GM20000 (cell line): ENCODE measurements at places on chromosomes 5 and 9.
A peak's percentile ranks its signal among the peaks of the same experiment; 100 is the strongest.

- DNase-seq, result no peak
Observed at GRCh38 chr9:95666096-95666784, 149.5 kb upstream of the PTCH1 start.

DNA sequence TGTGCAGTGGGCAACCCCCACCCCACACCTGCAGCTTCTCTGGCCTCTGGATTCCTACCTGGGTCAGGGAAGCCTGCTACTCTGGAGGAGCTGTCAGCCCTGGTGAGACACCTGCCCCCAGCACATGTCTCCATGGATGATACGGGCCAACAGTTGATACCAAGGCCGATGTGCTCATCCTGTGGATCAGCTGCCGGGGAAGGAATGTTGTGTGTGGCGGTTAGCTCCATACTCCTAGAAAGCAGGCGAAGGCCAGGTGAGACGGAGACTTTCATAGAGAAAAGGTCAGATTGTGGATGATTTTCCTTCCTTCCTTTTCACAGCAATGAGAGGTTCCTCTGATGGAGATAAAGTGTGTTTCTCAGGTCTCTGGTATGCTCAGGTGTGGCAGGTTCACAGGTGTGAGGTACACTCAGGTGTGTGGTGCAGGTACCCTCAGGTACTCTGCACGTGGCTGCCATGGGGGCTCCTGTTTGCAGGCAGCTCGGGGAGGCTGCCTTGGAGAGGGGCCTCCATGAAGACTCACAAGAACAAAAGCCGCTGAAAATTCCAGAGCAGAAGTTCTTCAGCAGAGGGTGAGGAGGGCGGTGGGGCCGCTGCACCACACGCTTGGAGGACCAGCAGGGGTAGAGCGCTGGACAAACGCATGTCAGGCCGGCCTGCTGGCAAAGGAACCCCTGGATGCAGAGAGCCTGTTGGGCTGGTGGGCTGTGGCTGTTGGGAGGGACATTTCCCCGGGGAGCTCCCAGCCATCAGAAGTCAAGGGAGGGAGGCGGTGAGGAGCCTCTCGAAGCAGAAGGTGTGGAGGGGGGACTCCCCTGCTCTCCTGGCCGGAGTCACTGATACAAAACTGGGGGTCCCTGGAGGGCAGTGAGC is 5.1 kb upstream of the AHRR start:
- no peak for DNase-seq

DNA sequence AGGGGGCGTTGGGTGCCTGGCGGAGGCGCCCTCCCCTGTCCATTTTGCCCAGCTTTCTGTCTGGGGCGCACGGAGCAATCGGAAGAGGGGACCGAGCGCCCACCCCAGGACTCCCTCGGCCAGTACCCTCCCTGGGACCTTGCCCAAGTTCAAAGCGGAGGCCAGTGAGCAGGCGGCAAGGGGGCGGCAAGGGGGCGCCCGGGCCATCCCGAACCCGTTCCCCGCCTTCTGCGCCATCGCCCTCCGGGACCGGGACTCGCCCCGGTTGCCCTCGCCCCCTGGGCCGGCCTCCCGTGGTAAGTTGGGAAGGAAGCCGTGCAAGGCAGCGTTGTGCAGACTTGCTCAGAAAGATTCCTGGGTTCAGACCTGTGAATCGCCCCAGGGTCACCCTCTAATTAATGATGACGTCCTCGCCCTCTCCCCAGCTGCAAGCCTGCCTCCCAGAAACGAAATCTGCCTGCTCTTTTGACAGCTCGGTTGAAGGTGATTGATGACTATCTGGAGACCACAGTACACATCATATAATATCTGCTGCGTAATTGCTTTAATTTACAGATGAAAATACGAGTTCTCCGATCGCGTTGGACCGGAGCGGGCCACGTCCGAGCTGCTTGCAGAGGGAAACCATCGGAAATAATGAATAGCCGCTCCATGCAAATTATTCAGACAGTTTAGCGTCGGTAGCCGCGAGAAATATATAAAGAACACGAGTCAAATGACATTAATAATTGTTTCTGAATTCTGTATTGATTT is 1.4 kb upstream of the IRX4 start:
- no peak for DNase-seq

DNA sequence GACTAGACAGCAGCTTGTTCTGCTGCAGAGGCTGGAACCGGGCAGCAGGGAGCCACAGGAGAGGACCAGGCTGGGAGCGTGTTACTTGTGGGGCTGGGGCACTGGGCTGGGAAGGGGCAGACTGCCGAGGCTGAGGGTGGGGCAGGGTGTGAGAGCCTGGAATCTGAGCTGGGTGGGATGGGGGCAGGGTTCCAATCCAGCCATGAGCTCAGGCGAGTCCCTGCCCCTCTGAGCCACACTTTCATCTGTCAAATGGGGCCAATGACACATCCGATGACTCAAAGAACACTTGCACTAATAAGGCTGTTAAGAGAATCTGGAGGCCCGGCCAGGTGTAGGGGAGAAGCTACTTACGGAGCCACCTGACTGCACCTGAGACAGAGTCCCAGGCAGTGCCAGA is 18.7 kb upstream of the WDR38 start:
- DNase-seq, result no peak

- no peak for DNase-seq
Observed at GRCh38 chr5:88230546-88231066, 38.0 kb downstream of the TMEM161B start.

GRCh38 chr5:165410476-165410875 is 1905.1 kb downstream of the MAT2B start:
- DNase-seq, result no peak

GRCh38 chr5:31382051-31382878 is 149.6 kb downstream of the DROSHA start:
- DNase-seq, result peak; percentile 21

DNA sequence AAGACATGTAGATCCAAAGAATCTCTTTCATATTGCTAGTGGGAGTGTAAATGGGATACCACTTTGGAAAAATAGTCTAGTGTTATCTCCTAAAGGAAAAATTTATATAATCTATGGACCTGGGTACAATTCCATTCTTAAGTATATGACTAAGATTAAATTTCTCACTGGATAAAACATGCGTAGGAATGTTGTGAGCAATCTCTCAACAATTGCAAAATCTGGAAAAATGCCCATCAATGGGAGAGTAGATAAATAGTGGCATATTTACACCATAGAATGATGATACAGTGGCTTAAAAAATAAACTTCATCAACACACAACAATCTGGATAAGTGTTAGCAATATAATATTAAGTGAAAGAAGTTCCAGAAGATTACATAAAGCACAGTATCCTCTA is 469.5 kb downstream of the MAN2A1 start:
- no peak for DNase-seq

- no peak for DNase-seq
Observed at GRCh38 chr5:128644863-128645262, 106.8 kb upstream of the FBN2 start.

GRCh38 chr9:12859704-12860251 is 85.0 kb downstream of the LURAP1L start:
- DNase-seq, result no peak

- DNase-seq, result no peak
Observed at GRCh38 chr9:14030375-14031059, 283.4 kb downstream of the NFIB start.

- no peak for DNase-seq
Observed at GRCh38 chr9:110126986-110127864, 80.7 kb downstream of the C9orf152 start.

DNA sequence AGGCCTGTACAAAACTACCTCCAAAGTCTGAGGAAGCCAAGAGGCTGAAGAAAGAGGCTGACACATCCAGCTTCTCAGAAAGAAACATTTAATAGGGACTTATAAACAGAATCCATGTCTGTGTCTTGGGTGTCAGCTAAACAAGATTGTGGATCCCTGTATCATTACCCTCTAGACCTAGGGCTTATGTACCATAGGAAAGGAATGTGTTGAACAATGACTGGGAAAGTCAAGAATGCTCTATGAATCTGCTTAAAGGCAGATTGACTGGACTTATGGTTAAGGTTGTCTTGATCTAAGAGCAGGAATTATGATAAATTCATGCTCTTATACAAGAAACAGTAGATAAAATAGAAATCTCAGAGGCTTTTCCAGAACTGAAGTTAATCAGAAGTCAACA is 335.7 kb upstream of the RPS23 start:
- no peak for DNase-seq

DNA sequence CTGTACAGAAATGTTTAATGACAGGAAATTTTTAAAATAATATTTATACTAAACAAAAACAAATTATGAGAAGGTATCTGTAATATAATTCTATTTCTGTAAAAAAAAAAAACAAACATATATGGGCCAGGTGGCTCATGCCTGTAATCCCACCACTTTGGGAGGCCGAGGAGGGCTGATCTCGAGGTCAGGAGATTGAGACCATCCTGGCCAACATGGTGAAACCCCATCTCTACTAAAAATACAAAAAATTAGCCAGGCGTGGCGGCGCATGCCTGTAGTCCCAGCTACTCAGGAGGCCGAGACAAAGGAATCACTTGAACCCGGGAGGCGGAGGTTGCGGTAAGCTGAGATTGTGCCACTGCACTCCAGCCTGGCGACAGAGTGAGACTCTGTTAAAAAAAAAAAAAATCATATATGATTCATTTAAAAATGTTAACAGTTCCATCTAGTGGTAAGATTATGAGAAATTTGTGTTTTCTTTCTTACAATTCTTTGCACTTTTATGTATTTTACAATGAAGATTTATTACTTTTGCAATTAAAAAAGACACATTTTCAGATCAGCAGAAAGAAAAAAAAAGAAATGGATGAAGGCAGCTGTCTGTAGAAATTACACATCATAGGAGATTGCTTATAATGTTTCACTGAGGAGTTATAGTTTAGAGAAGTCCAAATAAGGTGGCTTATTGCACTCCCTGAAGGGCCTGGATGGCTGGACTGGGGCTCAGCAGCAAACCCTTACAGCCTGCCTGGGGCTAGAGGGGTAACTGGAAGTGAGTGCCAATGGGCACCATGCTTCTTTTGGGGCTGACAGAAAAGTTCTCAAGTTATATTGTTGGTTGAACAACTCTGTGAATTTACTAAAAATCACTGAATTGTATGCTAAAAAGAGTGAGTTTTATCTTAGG is 20.3 kb downstream of the C9orf153 start:
- DNase-seq, result no peak

GRCh38 chr5:163846512-163846911 is 341.1 kb downstream of the MAT2B start:
- DNase-seq, result no peak

GRCh38 chr9:3699883-3700282 is 174.1 kb upstream of the RFX3 start:
- no peak for DNase-seq

DNA sequence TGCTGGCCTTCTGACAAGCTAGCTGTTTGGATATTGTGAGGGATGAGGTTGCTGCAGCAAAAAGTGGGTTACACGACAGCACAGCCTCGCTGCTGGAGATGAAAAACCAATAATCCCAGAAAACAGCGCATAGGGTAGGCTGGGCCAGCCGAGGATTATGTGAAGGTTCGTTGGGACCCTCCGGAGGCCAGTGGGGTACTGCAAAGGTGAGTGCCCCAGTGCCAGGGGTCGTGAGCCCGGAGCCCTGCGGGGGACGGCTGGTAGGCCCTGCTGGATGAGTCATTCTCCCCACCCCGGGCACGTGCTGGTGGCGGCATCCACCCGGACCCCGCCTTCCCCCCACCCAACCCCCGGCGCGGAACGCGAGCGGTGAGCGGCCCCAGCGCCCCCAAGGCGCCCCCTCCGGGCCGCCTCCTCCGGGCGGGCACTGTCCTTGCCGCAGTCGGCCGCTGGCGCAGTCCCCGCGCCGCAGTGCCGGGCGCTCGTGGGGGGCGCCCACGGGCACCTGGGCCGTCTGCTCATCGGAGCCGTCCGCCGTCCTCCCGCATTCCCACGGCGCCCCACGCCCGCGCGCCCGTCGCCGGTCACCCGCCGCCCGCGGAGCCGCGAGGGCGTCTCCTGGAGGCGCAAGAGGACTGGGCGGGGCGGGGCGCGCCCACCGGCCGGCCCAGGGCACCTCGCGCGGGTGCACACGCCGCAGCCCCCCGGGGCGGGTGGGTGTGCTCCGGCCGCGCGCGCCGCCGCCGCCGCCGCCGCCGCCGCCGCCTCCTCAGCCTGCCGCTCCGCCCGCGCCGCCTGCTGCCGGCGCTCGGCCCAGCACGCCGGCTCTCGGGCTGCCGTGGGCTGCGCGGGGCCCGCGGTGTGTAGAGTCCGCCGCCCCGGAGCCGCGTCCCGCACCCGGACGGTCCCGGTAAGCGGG is at the start of gene PHF24:
PHF24 (plus strand) TSS at position 794 of the 919 bp plus-strand sequence. CDS start 13,014 bp downstream, outside the sequence.
- DNase-seq, result peak; percentile 55

- DNase-seq, result no peak
Observed at GRCh38 chr5:60232036-60232795, 338.7 kb upstream of the PDE4D start.

DNA sequence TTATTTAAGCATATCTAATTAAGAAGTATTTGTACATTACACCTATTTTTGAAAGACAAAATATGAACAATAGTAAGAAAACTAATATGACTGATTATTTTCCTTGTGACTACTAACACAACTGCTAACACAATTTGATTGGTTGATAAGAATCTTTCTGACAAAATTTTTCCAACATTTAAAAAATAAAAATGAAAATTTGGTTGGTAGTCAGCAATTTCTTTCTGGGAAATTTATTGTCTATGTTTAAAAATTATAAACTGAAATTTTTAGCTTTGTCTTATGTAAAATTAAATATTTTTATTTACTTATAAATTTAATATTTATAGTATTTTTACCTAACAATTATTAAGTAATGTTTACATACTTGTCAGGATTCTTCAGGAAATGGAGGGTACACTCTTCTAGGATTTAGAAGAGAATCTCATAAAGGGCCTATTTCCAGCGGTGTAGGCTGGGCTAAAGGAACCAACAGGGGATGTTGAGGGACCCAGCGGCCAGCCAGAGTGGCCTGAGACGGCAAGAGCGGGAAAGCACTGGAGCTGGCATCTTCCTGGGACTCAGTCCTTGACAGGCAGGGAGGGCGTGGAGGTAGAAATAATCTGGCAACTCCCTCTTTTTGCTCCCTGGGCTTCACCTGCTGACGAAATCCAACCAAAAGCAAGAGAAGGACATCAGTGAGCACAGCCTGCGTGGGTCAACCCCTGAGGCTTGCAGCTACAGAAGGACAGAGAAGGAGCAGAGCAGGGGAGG is 14.7 kb upstream of the FAM120A start:
- DNase-seq, result no peak
